ENCODE measurements at places on chromosomes 6 and 20.

GRCh38 chr6:42100029-42100901 lies 42.2 kb downstream of the C6orf132 start:
- no peak for DNase-seq

DNA sequence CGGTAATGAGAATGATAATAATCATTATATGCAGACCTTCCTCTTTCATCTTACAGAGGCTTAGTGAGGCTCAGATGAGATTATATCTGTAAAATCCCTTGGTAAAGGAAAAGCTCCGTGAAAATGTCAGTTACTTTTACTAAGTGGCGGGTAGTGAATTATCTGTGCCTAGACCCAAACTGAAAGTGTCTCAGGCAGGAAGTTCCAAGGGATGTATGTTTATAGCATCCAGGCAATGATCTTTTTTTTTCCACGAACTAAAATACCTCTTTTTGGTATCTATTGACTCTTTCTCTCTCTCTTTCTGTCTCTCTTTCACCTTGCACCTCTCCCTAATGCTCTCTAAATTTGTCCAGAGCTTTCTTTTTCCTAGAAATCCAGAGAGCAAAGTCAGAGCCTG lies 5.0 kb downstream of the TCF21 start:
- no peak for DNase-seq

GRCh38 chr6:169908403-169908933 lies 157.0 kb downstream of the ERMARD start:
- no peak for DNase-seq

DNA sequence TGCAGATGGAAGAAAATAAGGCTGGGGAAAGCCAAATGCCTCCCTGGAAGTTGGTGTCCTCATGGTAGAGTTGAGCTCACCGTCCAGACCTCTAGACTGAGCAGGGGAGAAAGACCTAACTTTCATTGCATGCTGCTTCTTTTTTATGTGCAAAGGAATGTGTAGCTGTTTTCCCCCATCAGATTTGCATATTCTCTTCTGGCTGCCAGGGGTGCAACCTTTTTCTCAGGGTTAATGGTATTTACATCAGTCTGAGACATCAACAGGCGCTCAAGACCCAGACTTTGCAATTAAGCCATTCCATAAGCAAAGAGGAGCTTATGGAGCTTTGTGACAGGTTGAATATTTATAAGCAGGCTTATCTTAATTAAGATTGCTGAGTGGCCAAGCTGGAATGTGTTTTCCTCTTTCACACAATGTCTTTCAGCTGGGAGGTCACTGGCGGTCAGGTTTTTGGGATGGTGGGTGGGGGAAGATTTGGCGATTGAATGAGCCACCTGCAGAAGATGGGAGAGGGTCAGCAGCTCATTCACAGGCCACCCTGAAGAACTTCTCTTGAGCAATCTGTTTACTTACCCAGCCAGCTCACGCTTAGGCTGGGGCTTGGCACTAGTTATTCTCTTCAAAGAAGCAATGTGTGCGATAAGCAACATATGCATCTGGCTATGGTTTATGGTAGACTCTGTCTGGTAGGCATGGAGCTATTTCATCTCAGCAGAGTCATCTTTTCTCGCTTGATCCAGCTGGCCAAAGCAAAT lies 88.6 kb downstream of the SCP2D1 start:
- no peak for DNase-seq

- no peak for DNase-seq
These were observed 196.8 kb upstream of the NRSN1 start for GRCh38 chr6:23929201-23929600.

DNA sequence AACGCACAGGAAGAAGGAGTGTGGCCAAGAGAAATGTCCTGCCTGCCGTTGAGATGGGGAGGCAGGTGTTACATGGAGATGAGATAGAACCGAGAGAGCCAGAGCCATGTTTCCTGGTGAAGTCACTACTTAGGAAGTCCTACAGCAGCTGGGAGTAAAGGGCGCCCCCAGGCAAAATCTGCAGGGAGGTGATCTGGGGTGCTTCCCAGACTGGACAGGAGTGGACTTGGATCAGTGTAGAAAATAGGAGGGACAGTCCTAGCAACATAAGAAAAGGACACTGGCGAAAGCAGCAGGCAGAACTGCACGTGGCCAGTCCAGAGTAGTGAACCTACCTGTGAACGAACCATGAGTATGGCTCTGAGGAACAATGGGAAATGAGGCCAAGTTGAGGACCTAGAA lies 85.3 kb downstream of the CD164 start:
- no peak for DNase-seq

- DNase-seq: no peak
These were observed 475 bp downstream of the OR2B6 start for GRCh38 chr6:27957516-27957915.

DNA sequence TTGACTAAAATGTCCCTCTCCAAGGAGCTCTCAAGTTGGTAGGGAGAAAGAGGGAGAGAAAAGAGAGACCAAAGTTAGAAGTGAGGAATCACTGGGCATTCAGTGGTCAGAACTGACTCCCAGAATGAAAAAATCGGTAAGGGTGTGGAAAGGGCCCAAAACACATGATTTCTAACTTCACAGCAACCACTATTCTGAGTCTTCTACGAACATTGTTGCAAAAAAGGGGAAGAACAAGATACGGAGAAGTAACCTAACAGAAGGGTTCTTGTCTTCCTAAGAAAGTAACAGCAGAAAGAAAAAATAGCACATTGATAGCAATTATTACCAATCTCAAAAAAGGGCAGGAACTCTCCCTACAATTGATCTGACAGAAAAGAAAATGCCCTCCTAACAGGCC lies 65.6 kb downstream of the ATP9A start:
- no peak for DNase-seq

DNA sequence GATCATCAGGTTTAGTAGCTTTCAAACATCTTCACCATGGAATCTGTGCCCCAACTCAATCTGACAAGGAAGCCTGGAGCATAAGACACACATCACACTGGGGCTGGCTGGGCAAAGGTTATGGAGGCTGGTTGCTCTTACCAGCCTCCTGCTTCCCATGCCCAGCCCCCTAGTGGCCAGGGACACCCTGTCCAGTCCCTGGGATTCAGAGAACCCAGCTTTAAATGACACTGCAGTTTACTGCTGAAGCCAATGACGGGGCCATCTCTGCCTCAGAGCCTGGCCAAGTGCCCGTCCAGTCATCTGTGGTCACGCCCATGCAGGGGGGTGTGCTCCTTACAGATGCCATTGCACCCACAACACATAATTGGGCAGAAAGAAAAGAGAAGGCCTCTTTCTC lies 272.9 kb downstream of the SMOC2 start:
- DNase-seq: no peak
